ENCODE measurements at places on chromosomes 6 and 20.

- peak; percentile 3 for DNase-seq
These were observed at the start of gene KCNB1 for GRCh38 chr20:49482621-49483017. TSS of gene KCNB1 (minus strand) at chr20:49482668. CDS start at chr20:49482480, 188 bp downstream.

GRCh38 chr6:28673787-28674671 is 148.3 kb downstream of the GPX5 start:
- DNase-seq, result peak; percentile 15

GRCh38 chr6:16374461-16375200 is 136.2 kb downstream of the GMPR start:
- no peak for DNase-seq

DNA sequence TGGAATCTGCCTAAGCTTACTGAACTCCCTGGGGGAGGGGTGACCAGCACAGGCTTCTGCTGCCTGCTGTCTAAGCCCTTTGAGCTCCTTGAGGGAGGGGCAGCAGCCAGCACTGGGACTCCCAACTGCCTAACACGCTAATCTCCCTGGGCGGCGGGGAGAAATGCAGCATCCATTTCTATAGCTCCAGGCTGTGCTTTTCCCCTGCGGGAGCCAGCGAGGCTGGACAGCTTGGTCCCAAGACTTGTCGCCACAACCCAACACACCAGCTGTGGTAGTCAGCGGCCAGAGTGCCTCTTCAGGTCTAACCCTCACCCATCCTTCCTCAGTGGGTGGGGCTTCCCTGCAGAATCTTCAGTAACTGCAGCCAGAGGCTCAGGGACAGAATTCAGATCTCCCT is 64.6 kb downstream of the VGLL2 start:
- no peak for DNase-seq

DNA sequence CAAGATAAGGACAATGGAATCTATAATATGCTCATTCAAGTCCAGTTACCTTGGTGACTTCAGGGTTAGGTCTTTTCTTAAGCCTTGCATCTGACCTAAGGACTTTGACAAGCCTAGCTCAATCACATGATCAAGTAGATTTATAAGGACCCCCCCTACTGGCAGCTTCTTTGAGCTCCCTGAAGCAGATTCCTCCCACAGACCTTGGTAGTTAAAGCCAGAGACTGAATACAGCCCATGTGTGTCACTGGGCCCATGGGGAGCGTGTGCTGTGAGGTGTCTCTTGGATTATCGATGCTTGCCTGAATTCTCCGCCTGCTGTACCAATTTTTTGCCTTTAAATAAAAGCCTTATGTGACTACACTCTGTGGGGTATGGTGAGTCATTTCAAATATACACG is 372.7 kb upstream of the RGS17 start:
- no peak for DNase-seq

- no peak for DNase-seq
These were observed 59.8 kb downstream of the SOD2 start for GRCh38 chr6:159633196-159633595.

DNA sequence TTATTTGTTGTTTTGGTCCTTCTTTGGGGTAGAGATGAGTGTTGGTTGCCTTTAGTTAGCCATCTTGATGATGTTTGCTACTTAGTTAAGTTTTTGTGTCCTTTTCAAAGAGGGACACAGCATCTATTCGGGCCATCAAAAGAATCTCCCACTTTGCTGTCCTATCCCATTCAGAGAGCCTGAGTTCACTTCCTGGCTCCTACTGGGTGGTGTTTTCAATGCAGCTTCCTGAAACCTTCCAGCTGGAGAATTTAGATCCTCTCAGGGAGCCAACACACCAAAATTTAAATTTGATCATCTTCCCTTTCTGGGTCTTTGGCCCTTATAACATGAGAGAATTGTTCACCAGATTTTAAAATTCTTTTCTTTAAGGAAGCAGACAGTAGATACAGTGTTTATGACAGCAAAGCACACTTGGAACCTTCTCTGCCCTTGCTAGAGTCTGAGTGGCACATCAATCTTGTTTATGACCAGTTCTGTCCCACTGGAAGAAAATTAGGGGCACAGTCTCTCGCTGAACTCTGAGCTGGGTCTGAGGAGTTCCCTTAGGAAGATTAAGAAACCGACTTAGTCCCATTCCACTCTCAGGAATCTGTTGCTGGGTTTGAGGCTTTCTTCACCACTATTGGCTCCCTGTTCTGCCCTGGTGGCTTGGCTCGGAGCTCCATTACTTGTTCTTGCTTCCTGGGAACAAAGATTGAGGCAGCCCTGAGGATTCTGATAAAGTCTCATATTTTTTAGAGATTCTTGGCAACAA is 115.5 kb downstream of the CCDC170 start:
- no peak for DNase-seq

DNA sequence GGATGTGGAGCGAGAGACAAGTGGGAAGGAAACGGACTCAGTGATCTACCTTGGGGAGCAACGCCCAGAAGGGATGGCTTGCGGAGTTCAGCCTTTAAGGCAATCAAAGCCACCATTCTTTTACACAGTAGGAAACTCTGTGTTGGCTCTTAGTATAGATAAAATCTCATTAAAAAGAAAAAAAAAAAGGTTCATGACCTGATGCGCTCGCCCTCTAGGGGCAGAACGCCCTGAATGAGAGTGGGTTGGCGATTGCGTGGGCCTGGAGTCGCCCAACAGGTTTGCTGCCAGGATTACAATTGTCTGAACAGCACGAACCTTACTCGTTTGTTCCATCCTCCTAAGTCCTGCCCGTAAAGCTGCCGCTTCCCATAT is 1.2 kb downstream of the TPD52L1 start:
- peak; percentile 31 for DNase-seq

DNA sequence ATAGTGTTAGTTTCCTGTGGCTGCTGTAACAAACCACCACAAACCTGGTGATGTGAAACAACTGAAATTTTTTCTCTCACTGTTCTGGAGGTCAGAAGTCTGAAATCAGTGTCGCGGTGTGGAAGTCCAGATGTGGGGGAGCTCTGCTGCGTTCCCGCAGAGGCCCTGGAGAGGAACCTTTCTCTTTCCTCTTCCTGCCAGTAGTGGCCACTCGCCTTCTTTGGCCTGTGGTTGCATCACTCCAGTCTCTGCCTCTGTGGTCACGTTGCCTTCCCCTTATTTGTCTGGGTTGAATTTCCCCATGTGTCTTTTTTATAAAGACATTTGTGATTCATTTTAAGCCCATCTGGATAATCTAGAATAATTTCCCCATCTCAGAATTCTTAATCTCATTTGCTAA is 295.5 kb upstream of the FLRT3 start:
- DNase-seq, result no peak

GRCh38 chr6:41720783-41721182 is 14.6 kb downstream of the TFEB start:
- DNase-seq, result no peak

DNA sequence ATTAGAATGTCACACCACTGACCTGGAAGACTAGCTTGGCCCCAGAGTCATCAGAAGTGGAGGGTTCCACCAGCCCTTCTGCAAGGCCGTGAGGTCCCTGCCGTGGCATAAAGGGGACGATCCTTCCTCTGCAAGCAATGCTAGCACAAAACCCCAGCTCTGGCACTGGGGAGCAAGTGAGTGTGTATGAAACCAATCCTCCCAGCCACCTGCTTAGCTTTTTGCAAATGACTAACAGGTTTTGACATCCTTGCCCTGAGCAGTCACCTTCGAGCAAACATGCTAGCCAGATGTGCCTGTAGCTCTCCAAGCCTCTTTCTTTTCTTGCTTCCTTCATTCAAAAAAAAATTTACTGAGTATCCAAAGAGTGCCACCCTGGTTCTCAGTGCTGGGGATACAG is 8.6 kb downstream of the SULF2 start:
- no peak for DNase-seq

DNA sequence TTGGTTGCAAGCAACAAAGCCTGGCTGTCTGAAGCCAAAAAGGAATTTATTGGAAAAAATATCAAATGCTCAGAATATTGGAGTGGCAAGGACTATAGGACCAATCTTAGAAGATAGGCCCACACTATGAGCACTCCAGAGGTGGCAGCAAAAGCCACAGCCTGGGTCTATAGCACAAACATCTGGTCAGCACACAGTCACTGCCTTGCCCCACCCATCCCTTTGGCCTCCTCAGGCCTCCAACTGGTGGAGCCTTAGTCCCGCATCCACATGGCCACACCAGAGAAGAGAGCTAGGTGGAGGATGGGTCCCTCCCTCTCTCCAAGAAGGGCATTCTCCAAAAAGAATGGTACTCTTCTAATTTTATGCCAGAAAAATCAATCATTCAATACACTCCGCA is 14.0 kb downstream of the NUDT3 start:
- no peak for DNase-seq

GRCh38 chr6:105783333-105783935 is 302.7 kb upstream of the PRDM1 start:
- no peak for DNase-seq

DNA sequence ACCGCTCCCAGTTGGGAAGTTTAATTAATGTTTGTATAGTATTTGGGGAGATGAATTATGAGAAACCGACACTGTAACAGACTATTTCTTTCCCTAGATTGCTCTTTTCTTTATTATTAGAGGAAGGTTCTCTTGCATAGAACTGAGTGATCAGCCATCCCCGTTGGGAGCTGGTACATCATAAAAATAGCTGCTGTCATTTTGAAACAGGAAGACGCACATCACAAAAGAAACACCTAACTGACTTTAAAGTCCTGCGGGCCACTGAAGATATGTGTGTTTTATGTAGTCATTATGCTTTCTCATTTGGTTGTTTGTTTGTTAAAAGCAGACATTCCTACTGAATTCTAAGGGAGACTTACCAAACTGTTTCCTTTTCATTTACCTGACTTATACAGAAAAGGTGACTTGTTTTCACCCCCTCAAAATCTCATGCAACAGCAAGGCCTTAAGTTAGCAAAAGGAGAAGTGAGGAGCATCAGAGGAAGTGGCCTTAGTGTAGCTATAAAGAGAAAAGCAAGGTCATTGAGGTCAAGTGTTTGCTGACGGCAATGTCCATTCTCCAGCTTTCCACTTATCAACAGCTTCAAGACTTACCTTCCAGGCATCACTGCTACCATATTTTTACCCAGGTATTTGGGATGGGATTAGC is 91.0 kb downstream of the PKHD1 start:
- DNase-seq, result no peak

DNA sequence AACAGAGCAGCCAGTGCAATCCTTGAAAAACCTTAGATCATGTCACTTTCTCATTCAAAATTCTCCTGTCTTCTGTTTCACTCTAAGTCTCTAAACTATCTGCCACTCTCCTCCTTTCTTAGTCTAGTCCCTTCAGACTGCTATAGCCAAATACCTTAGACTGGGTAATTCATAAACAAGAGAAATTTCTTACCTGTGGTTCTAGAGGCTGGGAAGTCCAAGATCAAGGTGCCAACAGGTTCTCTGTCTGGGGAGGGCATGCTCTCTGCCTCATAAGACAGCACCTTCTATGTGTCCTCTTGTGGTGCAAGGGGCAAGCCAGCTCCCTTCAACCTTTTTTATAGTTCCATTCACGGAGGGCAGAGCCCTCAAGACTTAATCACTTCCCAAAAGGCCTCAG is 156.3 kb downstream of the MTFR2 start:
- DNase-seq, result no peak

DNA sequence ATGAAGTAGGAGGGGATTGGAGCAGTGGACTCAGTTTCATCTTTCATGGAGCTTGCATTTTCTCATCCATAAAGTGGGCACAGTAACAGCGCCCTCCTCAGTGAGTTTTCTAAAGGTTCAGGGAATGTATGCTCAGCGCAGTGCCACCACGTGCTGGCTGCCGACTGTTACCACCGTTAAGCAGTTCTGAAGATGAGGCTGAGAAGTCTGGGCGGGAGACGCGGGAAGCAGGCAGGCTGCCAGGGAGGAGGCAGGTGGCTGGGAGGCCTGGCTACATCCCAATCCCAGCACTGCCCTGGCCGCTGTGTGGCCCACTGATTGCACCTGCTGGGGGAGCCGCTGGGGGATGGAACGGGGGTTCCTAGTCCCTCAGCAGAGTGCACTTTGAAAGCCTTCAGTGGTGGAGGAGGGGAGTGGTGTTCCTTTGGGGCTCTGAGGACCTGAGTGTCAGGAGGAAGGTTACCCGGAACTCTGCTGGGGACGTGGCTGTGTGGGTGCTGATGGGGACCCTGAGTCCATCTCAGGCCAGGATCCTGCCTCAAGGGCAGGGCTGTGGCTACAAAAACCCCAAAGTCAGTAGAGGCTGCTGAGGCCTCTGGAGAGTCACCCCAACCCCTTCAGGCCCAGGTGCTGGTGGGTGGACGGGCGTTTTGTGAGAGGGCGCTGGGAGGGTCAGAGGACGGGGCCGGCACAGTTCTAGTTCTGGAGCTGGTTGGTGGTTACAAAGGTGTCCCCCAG is 28.0 kb upstream of the PHACTR3 start:
- DNase-seq, result no peak

DNA sequence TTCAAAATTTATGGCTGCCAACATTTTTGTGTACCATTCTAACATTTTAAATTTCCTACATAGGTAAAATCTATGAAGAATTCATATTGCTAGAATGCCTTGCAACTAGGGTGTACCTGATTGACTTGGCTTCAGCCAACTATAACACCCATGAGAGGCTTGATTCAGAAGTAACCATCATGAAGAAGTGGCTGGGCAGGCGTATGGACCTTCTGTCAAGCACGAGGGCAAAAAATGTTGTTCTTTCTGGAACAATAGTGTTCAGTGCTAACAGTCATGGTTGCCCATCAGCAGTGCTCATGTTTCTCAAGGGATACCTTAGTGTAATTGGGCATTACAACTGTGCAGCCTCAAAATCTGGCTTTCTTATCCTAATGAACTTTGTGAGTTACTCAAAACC is 42.9 kb downstream of the ID4 start:
- DNase-seq, result no peak

GRCh38 chr20:58449681-58450221 is 60.7 kb downstream of the VAPB start:
- DNase-seq, result no peak

DNA sequence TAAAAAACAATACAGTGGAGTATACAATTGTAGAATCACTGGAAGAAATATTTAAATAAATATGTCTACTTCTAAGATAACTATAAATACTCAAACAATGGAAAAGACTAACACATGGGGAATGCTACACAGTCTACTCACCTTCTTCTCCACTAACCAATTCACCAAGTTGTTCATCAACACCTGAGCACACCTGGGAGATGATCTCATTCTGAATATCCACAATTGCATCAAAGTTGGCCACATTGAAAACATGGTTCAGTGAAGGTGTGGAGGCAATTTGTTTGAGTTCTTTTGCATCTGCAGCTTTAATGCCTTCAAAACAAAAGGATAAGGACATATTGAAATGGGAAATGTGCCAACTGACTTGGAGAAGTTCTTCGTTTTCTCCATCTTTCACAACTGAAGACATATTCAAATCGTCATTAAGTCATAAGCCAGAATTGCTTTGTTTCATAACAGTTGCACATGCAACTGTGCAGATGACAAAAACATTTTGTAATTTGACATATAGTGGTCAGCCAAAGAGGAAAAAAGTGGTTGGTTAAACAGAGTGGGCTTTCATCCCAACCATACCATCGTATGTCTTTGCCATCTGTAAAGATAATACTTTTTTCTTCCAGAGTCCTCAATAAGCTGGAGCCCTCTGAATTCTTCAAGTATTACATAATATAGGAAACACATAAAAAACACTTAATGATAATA is 17.5 kb downstream of the COL12A1 start:
- no peak for DNase-seq

Data from stimulated activated CD4-positive, alpha-beta T cell treated with anti-CD3 and anti-CD28 coated beads, Interleukin-4, amount 100 ng/mL, for 4 hours (primary cell).